ENCODE measurements at places on chromosomes 12 and 14.

- peak; percentile 54 for DNase-seq
Observed at GRCh38 chr14:88834883-88835431, 10.5 kb downstream of the TTC8 start.

DNA sequence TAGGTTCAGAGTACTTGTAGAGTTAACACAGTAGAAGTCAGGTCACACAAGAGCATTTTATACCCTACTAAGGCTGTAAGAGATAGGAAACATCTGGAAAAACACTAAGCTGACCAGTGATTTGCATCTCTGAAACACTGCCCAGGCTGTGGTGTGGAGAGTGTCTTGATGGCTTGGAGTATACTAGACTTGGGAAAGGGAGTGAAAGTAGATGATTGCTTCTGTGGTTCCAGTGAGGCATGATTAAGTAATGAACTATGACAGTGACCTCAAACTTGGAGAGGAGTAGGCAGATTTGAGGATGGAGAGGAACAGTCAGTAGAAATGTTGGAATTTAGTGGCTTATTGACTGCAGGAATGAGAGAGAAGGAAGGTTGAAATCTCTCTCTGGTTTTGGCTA is 201.2 kb downstream of the FLRT2 start:
- DNase-seq, result no peak

GRCh38 chr12:123269896-123270213 is 1.8 kb downstream of the CDK2AP1 start:
- DNase-seq, result no peak

- peak; percentile 63 for DNase-seq
Observed at GRCh38 chr14:91996948-91997371, 42.9 kb downstream of the TRIP11 start.

- DNase-seq, result no peak
Observed at GRCh38 chr14:81388336-81388735, 11.8 kb downstream of the STON2 start.

DNA sequence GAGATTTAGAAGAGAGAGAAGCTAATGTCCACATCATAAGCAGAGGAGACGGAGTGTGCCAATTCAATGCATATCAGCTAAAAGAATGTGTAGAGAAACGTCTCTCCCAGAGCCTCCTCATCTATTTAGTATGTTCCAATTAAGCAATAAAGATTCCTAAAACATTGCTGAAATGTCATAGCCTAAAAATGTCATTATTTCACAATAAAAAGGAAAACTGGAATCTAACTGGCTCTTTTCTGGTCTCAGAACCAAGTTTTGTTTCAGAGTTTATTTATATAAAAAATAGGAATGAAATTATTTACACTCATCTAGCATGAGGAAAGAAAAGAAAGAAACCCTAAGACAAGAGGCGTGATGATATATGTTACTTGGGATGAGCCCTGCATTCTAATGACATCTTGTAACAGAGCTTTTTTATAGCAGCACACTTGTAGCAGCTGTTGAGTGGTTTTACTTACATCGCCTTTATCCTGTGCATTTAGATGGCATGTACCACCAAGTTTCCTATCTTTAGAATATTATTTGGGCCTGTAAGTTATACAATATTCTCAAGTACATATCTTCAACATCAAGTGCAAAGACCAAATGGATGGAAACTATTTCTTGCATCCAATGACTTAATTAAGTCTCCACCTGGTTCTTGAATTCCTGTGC is 266.3 kb upstream of the PRKD1 start:
- DNase-seq, result peak; percentile 63

- no peak for DNase-seq
Observed at GRCh38 chr14:50040401-50040775, 76.0 kb downstream of the VCPKMT start.

DNA sequence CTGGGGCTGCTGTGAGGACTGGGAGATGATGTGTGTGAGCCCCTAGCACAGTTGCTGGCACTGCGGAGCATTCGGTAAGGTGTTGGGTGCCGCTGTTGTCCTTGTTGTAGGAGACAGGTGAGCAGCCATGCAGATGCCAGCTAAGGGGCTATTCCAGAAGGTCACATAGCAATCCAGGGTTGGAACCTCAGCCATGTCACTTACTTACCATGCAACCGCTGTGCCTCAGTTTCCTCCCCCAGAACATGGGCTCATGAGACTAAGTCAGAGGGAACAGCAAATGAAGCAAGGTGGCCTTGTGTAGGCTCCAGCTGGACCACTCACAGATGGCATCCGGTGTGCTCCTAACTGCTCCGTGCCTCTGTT is 13.2 kb downstream of the DTX1 start:
- DNase-seq, result no peak

DNA sequence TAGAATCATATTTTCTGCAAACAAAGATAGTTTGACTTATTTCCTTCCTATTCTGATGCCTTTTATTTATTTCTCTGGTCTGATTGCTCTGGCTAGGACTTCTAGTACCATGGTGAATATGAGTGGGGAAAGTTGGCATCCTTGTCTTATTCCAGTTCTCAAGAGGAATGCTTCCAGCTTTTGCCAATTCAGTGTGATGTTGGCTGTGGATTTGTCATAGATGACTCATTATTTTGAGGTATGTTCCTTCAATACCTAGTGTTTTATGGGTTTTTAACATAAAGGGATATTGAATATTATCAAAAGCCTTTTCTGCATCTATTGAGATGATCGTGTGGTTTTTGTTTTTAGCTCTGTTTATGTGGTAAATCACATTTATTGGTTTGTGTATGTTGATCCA is 139.4 kb upstream of the CNTN1 start:
- no peak for DNase-seq

GRCh38 chr12:6697584-6698351 is 2.8 kb downstream of the PIANP start:
- DNase-seq, result peak; percentile 17

DNA sequence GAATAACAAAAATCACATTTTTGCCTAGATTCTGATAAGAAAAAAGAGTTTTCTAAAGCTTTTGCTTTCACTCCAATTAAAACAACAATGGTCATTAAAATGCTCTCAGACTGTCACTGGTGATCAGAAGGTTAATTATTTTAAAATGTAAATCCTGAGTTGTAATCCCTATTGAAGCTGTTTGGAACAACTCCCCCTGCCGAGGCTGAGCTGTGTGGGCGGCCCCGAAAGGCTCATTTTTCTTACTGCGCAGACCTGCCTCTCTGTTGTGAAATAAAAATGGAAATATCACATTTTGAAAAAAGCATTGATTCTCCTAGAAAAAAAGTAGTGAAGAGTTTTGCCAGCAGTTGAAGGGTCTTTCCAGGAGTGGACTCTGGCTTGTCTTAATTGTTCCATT is 174.8 kb upstream of the CDKN3 start:
- no peak for DNase-seq

GRCh38 chr12:51822261-51822616 is 26.3 kb downstream of the FIGNL2 start:
- no peak for DNase-seq

DNA sequence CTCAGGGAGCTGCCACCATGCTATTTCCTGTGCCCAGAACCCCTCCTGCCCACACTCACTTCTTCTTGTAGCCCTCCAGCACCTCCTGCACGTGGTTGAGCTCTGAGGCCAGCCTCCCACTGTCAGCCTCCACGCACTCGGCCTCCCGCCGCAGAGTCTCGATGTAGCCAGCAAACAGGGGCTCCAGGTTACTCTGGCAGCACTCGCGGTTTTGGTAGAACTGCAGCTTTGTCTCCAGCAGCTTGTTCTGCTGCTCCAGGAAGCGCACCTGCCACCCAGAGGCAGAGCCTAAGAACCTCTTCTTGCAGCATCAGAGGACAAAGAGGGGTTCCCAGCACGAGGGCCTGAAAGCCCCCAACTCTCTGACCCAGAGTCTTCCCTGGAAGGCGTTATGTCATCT is 2.1 kb downstream of the KRT83 start:
- DNase-seq, result no peak

DNA sequence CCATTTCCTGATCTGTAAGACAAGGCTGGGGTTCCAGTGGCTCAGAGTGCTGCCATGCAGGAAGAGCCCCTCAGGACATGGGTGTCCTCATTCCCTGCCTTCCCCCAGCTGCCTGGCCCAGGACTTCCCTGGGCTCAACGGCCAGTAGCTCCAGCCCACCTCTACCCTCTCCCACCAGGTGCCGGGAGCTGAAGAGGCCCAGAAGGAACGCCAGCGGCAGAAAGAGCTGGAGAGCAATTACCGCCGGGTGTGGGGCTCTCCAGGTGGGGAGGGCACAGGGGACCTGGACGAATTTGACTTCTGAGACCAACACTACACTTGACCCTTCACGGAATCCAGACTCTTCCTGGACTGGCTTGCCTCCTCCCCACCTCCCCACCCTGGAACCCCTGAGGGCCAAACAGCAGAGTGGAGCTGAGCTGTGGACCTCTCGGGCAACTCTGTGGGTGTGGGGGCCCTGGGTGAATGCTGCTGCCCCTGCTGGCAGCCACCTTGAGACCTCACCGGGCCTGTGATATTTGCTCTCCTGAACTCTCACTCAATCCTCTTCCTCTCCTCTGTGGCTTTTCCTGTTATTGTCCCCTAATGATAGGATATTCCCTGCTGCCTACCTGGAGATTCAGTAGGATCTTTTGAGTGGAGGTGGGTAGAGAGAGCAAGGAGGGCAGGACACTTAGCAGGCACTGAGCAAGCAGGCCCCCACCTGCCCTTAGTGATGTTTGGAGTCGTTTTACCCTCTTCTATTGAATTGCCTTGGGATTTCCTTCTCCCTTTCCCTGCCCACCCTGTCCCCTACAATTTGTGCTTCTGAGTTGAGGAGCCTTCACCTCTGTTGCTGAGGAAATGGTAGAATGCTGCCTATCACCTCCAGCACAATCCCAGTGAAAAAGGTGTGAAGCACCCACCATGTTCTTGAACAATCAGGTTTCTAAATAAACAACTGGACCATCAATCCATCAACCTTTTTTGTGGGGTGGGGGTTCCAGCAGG is 17.6 kb downstream of the AGAP2 start:
- DNase-seq, result no peak

DNA sequence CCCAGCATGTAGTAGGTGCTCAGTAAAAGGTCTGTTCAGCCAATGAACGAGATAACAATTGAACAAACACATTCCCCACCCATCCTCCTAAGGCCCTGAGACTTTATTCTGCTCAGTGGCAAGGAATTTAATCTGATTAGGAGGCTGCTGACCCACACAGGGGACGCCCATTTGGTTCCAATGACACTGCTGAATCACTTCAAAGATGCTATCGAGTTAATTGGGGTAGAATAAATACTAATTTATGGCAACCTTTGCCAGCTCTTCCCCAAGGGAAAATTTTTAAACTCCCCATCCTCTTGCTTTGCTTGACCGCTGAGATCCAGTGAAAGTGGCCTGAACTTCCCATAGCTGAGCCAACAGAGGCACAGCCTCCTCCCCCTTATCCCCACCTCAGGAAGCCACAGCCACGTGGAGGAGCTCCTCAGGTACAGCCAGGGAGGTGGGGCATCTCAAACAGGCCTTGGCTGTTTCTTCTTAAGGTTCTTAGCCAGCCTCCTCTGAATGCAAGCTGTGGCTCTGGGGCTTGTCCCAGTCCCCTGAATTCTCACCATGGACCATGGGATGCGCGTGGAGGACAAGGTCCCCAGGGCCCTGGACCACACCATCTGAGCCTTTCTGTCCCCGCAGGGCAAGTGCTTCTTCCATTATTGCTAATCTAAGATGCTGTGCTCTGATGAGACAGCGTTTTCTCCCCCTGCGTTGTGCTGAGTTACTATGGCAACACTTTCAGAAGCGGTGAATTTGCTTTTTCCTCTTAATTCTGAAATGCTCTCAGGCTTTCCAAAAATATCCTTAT is 26.7 kb downstream of the C14orf132 start:
- DNase-seq, result no peak

- no peak for DNase-seq
Observed at GRCh38 chr12:32504591-32504990, 105.2 kb downstream of the FGD4 start.

- no peak for DNase-seq
Observed at GRCh38 chr12:28535216-28535615, 345.0 kb downstream of the CCDC91 start.

GRCh38 chr12:111838353-111838752 is 3.7 kb upstream of the MAPKAPK5 start:
- DNase-seq, result no peak

DNA sequence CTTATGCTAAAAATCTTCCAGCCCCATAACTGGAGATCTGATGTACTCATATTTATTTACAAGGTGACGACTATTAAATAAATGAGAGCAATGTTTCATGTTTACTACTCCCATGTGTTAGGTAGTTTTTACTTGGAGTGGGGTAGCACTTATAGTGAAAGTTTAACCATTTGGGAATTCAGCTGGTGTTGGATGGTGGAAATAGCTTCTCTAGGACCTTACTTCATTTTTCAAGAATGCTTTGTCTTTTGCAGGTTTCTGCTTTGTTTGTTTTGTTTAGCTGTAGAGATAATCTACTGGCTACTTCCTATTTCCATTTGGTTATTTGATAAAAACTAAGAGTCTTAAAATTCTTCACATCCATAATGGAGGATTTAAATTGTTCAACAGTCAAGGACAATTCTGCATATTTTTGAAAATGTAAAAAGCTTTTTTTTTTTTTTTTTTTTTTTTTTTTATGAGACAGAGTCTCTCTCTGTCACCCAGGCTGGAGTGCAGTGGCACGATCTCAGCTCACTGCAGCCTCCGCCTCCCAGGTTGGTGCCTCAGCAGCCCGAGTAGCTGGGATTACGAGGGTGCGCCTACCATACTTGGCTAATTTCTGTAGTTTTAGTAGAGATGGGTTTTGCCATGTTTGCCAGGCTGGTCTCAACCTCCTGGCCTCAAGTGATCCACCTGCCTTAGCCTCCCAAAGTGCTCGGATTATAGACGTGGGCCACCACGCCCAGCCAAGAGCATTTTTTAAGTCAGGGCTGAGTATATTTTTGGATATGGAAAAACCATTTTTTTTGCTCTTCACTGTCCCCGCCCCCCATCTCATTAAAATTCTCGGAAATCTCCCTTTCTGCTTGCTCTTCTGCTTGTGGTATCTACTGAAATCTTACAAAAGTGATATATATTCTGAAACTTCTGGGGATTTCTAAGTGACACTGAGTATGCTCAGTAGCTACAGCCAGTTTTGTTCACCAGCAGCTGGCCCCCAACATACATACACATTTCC is 1.4 kb upstream of the ABCD2 start:
- no peak for DNase-seq

GRCh38 chr12:93802293-93802692 is 125.1 kb downstream of the CRADD start:
- DNase-seq, result no peak

DNA sequence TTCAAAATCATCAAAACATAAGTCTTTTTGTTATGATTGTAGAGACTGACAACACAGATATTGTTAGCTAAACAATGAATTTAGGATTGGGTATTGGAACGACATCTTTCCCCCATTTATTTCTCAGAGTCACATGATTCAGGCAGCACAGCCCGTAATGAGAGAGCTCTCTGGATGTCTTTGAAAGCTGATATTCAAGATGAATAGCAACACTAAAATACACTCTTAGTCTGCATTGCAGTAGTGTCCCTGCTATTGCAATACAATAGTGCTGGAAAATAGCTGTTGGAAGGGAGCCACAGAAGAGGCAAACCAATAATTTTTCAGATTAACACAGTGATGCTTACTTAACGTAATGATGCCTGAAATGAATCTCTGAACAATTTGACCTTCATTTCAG is 9.9 kb downstream of the GTSF1 start:
- no peak for DNase-seq
